ENCODE measurements at places on chromosomes 1 and 21.

DNA sequence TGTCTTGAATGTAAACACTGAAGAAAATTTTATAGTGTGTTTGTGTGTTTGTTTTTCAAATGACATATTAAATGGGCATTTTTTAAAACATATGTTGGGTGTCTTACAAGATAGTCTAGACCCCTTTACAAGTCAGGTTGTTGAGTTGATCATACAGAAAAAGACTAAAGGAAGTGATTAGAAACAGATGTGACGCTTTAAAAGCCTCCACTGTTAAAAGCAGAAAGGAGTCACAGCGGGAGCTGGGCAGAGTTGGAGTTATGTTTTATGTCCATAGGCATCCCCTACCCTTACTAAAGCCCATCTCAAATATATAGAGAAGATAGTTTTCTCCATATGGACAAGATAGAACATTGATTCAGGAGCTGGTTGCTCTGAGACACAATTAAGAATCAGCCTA, 393.9 kb downstream of the PLPP3 start:
- no peak for DNase-seq

- DNase-seq: no peak
Observed at GRCh38 chr1:59057796-59058195, 239.1 kb upstream of the FGGY start.

DNA sequence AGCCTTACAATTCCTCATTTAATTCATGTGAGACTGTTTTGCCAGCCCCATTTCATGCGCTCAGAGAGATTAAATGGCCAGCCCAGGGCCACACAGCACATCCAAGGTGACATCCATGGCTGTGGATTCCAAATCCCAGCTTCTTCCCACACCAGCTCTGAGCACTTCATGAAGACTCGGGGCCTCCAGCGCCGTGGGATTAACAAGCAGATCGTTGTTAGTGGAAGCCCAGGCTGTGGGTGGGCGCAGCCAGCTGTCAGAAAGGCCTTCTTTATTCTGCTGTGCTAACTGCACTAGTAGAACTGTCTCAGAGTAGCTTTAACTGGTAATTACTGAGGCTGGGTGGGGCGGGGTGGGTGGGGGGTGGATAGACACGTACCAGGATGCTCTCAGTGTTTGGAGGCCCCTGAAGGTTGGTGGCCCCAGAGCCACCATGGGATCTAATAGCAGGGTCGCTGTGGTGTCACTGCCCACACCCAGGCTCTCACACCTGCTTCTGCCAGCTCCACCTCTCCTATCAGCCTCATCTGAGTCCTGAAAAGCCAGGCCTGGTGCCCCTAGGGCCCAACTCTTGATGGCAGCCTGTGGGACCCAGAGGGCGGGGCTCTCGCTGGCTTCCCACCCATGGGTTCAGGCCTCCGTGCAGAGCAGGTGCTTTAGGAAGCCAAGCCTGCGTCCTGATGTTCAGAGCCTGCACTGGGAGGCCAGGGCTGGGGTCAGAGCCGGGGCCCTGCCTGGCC, 3.4 kb downstream of the BMP8A start:
- no peak for DNase-seq

DNA sequence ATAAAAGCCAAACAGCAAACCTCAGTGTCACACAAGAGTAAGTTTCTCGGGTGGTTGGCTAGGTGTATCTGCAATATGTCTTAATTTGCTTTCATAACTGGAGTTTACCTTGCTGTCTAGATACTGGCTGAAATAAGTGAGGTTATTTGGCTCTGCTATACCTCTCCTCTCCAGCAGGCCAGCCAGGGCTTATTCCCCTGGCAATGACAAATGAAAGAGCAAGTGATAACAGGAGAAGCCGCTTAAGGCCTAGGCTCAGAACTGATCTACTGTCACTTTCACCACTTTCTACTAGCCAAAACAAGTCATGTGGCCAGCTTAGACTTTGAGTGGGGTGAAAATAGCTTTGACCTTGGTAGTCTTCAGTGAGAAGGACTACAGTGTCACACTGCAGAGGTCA, 4.8 kb upstream of the RPE65 start:
- no peak for DNase-seq

DNA sequence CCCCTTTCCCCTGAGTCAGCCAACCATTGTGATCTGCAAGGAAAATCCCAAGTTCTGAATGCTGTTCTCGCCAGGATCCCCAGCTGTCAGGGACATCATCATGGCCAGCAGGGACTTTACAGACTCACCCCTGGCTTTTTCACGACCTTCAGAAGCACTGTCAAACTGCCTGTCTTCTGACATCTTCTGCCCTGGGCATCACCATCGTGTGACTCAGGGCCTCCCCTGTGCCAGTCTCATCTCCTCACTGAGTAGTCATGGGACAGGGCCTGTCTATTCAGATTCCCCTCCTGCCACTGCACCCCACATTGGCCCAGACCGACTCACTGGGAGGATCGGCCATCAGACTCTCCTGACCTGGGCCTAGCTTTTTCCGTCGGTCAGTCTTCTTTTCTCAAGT, 72.5 kb upstream of the VAMP3 start:
- no peak for DNase-seq

DNA sequence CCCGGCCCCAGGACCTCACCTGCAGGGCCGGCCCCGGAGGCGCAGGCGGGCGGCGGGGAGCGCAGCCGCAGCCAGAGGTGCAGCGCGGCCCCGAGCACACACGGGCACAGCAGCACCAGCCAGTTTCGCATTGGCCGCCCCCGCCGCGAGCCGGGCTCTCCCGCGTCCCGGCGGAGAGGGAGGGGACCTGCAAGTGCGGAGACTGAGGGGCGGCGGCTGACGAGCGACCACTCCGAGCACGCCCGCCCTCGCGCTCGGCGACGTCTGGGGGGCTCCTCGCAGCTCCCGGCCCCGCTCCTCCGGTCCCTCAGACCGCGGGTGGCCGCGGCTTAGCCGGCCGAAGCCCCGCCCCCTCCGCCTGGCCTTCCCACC, at the start of gene B3GALNT2:
Gene B3GALNT2, minus strand, starts transcription at position 331 of the 372 bp plus-strand sequence. Its CDS starts 200 bp downstream, at position 131.
- DNase-seq: no peak

DNA sequence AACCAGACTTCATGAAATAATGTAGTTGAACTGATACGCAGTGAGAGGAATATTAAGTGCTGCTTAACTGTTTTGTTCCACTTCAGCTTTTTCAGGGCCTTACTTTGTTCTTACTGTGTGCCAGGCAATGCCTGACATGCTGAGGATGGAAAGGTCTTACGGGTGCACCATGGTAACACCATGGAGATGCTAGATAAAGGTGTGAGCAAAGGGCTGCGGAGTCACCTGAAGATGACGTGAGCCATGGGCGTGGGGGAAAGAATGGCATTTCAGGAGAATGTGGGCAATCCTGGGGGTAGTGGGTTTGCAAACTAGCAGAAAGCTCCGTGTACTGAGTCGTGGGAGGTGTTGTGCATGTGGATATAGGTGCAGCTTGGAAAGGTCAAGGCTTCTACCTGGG, 27.3 kb downstream of the MAN1C1 start:
- DNase-seq: no peak

DNA sequence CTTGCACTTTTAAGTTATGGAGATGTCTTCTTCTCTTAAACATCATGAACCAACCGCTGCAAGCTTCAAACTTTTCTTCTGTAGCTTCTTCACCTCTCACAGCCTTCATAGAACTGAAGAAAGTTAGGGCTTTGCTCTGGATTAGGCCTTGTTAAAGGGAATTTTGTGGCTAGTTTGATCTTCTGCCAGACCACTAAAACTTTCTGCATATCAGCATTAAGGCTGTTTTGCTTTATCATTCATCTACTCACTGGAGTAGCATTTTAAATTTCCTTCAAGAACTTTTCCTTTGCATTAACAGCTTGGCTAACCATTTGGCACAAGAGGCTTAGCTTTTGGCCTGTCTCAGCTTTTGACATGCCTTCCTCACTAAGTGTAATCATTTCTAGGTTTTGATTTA, 43.0 kb upstream of the RGL1 start:
- no peak for DNase-seq

- DNase-seq: no peak
Observed at GRCh38 chr1:36834586-36834985, 199.7 kb downstream of the GRIK3 start.

DNA sequence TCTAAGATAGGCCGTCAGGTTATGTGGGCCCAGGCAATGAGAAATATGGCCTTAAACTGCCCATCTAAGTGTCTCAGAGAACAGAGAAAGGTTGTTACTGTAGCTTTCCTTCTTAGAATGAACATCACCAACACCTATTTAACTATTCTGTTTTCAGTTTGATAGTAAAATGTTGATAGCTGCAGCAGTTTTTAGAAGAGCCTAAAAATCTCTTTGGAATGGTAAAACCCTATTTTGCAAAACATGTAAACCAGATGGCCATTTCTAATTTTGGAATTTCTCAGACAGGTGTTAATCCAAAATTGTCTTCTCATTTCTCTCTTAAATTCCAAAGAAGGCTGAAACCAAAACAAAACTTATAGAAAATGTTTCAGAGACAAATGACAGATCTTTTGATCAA, 57.5 kb downstream of the DIPK1A start:
- no peak for DNase-seq

Measured in stimulated activated naive CD4-positive, alpha-beta T cell (primary cell).